Testis (tissue), 5 donors: ENCODE measurements at places on chromosomes 5 and 9. TPM values are rescaled to one million over a fixed set of nuclear protein-coding genes. Genes with fewer than 3 reads are reported as not detected.

DNA sequence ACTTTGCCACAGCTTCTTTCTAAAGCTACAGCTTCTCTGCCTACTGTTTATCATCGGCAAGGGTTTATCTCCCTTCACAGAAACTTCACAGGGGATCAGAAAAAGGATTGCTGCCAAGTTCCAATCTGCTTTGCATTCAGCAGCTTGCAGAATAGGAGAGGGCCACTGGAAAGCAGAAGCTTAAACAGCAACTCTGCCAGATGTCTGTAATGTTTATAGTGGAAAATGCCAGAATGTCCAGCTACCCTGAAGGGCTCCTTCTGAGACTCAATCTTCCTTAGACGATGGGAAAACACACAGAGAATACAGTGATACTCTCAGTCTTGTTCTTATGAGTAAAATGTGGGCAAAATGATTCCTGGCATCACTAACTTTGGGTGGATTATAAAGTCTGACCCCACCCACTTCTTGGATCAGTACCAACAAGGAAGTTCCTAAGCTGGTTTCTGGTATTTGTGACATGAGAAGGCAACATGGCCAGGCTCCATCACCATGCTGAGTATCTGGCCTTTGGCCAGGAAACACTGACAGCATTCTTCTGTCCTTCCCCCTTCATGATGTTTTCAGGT is 19.0 kb downstream of the STOM start:
- peak; percentile 68 for DNase-seq
- peak overlapping the region; percentile 76 for H3K27ac ChIP-seq
- no peak overlapping the region for H3K4me3 ChIP-seq
- no peaks in the 10 kb centered on the region for H3K27me3 ChIP-seq
- no peaks in the 10 kb centered on the region for H3K36me3 ChIP-seq
- peaks cover 37% of the 10 kb centered on the region for H3K4me1 ChIP-seq

DNA sequence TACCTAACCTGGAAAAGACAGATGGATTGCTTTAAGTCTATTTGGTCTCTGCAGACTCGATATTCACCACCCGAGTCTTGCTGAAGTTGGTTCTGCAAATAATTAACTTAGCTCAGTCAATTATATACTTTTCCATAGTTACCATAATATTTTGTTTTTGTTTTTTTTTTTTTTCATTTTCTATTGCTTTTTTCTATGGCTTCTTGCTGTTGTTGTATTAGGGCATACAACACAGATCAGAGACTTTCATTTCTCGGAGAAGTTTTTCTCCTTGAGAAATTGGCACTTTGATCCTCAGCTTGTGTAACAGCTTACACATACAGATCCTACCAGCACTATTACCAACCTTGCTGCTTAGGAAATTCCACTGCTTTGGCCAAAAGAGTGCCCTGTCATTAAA is 88.0 kb downstream of the GPR21 start:
- no peak overlapping the region for H3K27ac ChIP-seq
- no peak overlapping the region for H3K4me3 ChIP-seq
- no peaks in the 10 kb centered on the region for H3K4me1 ChIP-seq
- no peaks in the 10 kb centered on the region for H3K36me3 ChIP-seq
- no peaks in the 10 kb centered on the region for H3K27me3 ChIP-seq
- no peak for DNase-seq

- H3K36me3 ChIP-seq = no peaks in the 10 kb centered on the region
- H3K27me3 ChIP-seq = no peaks in the 10 kb centered on the region
Observed at GRCh38 chr5:138514021-138514420, 29.0 kb downstream of the ETF1 start.

- no peak overlapping the region for H3K27ac ChIP-seq
- no peaks in the 10 kb centered on the region for H3K4me1 ChIP-seq
- no peaks in the 10 kb centered on the region for H3K36me3 ChIP-seq
- H3K4me3 ChIP-seq = no peak overlapping the region
- no peak for DNase-seq
Observed at GRCh38 chr5:160377651-160378050, 7.2 kb upstream of the C1QTNF2 start.

- no peaks in the 10 kb centered on the region for H3K27me3 ChIP-seq
- DNase-seq = no peak
- H3K4me3 ChIP-seq = no peak overlapping the region
- H3K4me1 ChIP-seq = no peaks in the 10 kb centered on the region
- no peaks in the 10 kb centered on the region for H3K36me3 ChIP-seq
- no peak overlapping the region for H3K27ac ChIP-seq
Observed at GRCh38 chr9:130949188-130950038, 10.4 kb upstream of the FIBCD1 start.

DNA sequence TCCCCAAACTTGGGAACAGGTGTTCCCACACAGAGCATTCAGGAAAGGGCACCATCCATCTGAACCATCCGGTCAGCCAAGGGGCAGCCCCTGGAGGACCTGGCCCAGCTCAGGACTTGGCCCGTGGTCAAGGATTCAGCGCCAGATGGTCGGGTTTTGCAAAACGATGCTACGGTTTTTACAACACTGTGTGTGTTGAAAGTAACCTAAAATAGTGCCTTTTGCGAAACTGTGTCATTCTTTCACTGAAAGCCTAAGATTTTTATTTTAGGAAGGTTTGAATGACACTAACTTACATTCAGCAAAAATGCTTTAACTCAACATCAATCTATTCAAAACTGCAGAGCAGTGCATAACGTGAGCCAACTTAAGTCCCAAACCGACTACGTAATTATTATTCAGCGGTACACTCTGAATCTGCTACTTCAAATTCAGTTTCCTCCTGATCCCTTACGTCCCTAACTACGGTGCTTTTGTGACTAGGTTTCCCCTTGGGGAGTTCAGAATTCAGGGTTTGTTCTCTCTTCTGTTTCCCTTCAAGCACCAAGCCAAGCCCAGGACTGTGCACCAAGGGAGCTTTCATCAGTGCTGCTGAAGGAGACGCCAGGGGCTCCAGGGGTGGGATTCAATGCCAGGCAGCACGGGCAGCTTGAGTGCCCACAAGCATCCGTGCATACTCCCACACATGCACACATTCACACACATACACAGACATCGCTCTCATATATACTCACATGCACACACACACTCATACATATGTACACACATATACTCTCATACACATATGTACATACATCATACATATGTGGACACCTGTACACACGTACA is 25.8 kb downstream of the LPCAT1 start:
- H3K4me1 ChIP-seq = no peaks in the 10 kb centered on the region
- no peaks in the 10 kb centered on the region for H3K27me3 ChIP-seq
- H3K36me3 ChIP-seq = no peaks in the 10 kb centered on the region
- DNase-seq = no peak
- no peak overlapping the region for H3K4me3 ChIP-seq

DNA sequence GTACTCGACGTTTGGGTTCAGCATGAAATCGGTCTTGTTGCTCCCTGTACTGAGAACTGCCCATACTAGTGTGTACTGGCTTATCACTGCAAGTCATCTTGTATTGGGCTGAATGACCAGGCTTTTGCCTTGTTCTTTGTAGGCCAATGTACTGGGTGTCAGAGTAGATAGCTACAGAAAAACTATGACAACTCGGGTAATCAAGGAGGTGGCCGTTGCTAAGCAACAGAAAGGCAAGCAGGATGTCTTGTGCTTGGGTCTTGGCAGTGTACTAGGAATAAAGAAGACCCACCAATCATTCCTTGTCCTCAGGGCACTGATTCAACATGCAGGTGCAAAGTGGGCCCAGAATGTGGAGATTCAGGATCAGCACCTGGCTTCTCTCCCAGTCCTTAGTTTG is 11.9 kb upstream of the SHISAL2B start:
- no peak for DNase-seq
- H3K36me3 ChIP-seq = no peaks in the 10 kb centered on the region
- H3K4me1 ChIP-seq = no peaks in the 10 kb centered on the region

DNA sequence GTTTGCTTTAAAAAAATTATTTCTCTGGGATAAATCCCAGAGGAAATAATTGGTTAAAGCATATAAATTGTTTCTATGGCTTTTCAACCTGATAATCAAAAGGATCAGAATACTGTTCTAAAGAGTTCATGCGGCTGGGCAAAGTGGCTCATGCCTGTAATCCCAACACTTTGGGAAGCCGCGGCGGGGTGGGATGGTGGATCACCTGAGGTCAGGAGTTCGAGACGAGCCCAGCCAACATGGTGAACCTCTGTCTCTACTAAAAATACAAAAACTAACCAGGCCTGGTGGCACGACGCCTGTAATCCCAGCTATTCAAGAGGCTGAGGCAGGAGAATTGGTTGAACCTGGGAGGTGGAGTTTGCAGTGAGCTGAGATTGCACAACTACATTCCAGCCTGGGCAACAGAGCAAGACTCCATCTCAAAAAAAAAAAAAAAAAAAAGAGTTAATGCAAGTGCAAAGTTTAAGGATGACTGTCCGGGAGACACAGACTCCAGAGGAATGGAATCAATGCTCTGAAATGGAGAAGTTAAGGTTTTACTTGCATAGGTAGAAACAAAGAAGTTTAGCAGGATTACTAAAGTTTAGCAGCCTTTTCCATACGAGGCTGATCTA is 16.6 kb upstream of the GRHPR start:
- no peaks in the 10 kb centered on the region for H3K36me3 ChIP-seq
- DNase-seq = no peak
- no peaks in the 10 kb centered on the region for H3K27me3 ChIP-seq
- peaks cover 15% of the 10 kb centered on the region for H3K4me1 ChIP-seq
- no peak overlapping the region for H3K4me3 ChIP-seq
- no peak overlapping the region for H3K27ac ChIP-seq

DNA sequence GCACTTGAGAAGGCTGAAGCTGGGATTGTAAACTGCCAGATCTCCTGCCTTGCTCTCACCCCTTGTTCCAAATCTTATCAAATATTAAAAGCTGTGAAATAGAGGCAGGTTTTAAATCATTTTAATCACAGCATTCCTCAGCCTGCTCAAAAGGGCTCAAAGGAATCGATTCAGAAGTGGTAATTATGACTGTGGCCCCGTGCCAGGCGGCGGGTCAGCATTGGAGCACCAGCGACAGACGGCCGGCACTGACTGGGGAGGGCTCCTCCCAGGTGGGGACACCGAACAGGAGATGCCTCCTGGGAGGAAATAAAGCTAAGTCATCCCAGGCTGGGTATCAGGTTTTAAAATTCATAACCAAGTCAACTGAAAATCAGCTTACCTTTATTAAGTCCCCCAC is 66.7 kb downstream of the KCNIP1 start:
- H3K36me3 ChIP-seq = no peaks in the 10 kb centered on the region
- peaks cover 8% of the 10 kb centered on the region for H3K4me1 ChIP-seq
- no peaks in the 10 kb centered on the region for H3K27me3 ChIP-seq
- no peak for DNase-seq
- no peak overlapping the region for H3K4me3 ChIP-seq

- H3K4me1 ChIP-seq = no peaks in the 10 kb centered on the region
- no peaks in the 10 kb centered on the region for H3K27me3 ChIP-seq
Observed at GRCh38 chr5:19169426-19169825, 818.6 kb downstream of the CDH18 start.

GRCh38 chr5:141876628-141877355 is 1.4 kb downstream of the PCDH1 start:
- no peaks in the 10 kb centered on the region for H3K27me3 ChIP-seq
- H3K36me3 ChIP-seq = no peaks in the 10 kb centered on the region
- H3K4me3 ChIP-seq = peak overlapping the region; percentile 63
- H3K4me1 ChIP-seq = peaks cover 35% of the 10 kb centered on the region
- no peak overlapping the region for H3K27ac ChIP-seq
- DNase-seq = peak; percentile 15

DNA sequence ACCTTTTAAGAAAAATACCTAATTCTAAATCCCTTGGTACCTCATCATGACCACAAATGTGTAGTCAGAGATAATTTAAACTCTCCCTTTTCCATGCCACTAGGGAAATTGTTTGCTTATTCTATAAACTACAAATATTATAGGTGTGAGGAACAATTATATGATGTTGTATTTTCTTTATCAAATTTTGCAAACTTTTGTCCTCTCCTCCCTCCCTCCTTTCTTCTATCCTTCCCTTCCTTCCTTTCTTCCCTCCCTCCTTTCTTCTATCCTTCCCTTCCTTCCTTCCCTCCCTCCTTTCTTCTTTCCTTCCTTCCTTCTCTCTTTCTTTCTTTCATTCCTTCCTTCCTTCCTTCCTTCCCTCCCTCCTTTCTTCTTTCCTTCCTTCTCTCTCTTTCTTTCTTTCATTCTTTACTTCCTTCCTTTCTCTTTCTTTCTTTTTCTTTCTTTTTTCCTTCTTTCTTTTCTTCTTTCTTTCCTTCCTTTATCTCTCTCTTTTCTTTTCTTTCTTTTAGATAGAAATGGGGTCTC is 41.2 kb downstream of the SPZ1 start:
- H3K4me3 ChIP-seq = no peak overlapping the region
- H3K27me3 ChIP-seq = no peaks in the 10 kb centered on the region
- H3K4me1 ChIP-seq = no peaks in the 10 kb centered on the region
- no peak overlapping the region for H3K27ac ChIP-seq

- no peaks in the 10 kb centered on the region for H3K4me1 ChIP-seq
- no peak overlapping the region for H3K4me3 ChIP-seq
- no peak for DNase-seq
- no peaks in the 10 kb centered on the region for H3K27me3 ChIP-seq
- no peak overlapping the region for H3K27ac ChIP-seq
Observed at GRCh38 chr9:115746496-115746895, 407.1 kb upstream of the PAPPA start.

DNA sequence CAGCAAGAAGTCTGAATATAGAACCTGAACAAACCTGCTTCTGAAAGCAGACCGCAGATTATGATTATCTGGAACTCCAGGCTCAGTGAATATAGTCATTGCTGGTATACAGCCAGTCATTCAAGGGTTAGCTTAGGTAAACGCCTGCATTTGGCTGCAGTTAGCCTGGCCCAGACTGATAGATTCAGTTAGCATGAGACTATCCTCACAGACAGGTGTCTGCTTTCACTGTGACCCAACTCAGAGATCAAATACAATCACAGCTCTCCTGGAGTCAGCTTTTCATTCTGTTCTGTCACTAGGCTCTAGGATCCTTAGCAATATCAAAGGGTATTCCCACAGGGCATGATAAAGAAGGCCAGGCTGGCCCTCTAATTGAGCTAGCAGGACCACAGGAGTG is 138.6 kb upstream of the PLCXD3 start:
- H3K36me3 ChIP-seq = no peaks in the 10 kb centered on the region
- DNase-seq = no peak
- H3K4me1 ChIP-seq = no peaks in the 10 kb centered on the region
- H3K27me3 ChIP-seq = no peaks in the 10 kb centered on the region
- no peak overlapping the region for H3K27ac ChIP-seq

DNA sequence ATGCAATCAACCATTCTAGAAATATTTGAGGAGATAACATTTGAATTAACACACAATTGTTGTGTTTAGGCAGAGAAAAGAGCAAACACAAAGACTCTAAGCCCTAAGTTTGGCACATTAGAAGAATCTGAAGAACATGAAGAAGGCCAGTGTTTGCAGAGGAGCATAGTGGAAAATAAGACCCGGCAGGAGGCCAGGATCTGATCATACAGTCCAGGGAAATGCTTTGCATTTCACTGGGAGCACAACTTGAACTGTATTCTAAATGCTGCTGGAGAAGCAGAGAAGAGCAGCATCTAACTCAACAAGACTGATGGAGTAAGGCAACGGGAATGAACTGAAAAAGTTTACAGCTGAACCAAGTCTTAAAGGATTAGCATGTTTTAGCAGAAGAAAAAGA is 463.4 kb downstream of the ZNF608 start:
- H3K27ac ChIP-seq = no peak overlapping the region
- H3K4me3 ChIP-seq = no peak overlapping the region
- H3K36me3 ChIP-seq = no peaks in the 10 kb centered on the region

- no peaks in the 10 kb centered on the region for H3K27me3 ChIP-seq
- no peaks in the 10 kb centered on the region for H3K36me3 ChIP-seq
Observed at GRCh38 chr9:99465231-99465907, 243.3 kb downstream of the SEC61B start.

The ASB6 gene
- 51.2 TPM for total RNA-seq

The ARL14EPL gene
- not detected for total RNA-seq

The TICAM2 gene
- total RNA-seq = 0.68 TPM
